ENCODE measurements at places on chromosomes 6 and 20.

DNA sequence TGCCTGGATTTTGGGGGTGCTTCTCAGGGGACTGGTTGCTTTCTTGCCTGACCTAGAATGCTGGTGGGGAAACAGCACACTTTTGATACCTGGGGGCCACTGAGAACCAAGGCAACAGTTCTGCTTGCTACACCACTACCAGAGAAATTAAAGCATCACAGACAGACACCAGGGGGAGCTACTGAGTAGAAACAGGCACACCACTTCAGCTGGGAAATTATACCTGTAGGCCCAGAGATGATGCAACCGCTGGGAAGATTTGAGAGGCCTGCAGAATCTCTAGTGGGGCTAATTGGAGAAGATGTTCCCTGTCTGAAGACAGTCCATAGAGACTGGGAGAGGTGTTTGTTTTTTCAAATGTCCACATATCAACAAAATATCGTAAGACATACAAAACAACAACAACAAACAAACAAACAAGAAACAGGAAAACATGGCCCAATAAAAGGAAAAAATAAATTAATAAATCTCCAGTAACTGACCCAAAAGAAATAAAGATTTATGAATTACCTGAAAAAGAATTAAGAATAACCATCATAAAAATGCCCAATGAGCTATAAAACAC is 129.4 kb upstream of the RIN2 start:
- no peaks in the 10 kb centered on the region for H3K27me3 ChIP-seq
- H3K36me3 ChIP-seq = no peaks in the 10 kb centered on the region
- no peak overlapping the region for H3K4me3 ChIP-seq
- no peak overlapping the region for H3K27ac ChIP-seq
- no peak for DNase-seq
- H3K4me1 ChIP-seq = no peaks in the 10 kb centered on the region

DNA sequence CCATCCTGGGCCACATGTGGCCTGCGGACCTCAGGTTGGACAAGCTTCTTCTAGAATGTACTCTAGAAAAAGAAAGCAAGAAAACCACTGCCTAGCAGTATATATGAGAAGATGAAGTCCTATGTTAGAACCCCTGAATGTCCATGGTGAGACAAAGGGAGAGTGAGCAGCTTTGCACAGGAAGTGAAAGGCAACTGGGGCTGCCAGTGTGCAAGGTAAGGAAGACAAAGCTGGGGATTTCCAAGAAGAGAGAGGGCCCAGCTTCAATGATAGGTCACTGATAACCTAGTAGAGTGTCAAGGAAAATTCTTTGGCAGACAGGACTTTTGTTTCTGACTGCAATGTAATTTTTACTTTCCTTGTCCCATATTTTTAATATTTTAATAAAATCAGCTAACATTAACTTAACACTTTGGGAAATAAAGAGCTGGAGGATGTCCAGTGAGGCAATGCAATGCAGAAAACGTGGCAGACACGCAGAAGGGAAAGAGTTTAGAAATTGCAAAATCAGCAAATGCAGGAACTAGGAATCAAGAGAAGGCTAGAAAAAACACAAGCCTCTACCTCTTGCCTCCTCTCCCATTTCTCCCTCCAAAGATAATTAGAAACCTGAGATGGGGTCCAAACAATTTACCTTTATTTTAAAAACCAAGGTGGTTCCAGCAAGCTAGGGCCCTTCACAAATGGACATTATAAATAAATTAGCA is 47.4 kb downstream of the CYP39A1 start:
- H3K27ac ChIP-seq = no peak overlapping the region
- no peaks in the 10 kb centered on the region for H3K4me1 ChIP-seq
- H3K27me3 ChIP-seq = no peaks in the 10 kb centered on the region
- no peak for DNase-seq

DNA sequence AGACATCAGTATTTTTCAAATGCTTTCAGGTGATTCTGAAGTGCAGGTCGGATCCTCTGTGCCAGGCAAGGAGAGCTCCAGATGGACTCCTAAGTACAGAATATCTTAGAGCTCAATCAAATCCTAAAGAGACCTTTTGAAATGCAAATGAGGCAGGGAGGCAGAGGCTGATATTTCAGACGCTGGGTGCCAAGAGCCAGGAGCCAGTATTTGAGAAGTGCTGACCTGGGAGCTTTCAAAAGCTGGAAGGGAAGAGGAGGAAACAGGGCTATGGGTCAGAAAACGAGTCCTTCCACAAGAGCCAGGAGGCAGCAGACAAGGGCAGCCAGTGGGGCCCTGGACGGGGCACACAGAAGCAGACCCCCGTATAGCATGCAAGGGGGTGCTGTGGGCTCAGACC is 46.1 kb upstream of the DSN1 start:
- no peaks in the 10 kb centered on the region for H3K36me3 ChIP-seq
- no peak overlapping the region for H3K4me3 ChIP-seq

GRCh38 chr20:62805155-62805710 is 598 bp downstream of the OGFR start:
- peak overlapping the region; percentile 85 for H3K27ac ChIP-seq
- no peaks in the 10 kb centered on the region for H3K27me3 ChIP-seq
- peak overlapping the region; percentile 79 for H3K4me3 ChIP-seq

DNA sequence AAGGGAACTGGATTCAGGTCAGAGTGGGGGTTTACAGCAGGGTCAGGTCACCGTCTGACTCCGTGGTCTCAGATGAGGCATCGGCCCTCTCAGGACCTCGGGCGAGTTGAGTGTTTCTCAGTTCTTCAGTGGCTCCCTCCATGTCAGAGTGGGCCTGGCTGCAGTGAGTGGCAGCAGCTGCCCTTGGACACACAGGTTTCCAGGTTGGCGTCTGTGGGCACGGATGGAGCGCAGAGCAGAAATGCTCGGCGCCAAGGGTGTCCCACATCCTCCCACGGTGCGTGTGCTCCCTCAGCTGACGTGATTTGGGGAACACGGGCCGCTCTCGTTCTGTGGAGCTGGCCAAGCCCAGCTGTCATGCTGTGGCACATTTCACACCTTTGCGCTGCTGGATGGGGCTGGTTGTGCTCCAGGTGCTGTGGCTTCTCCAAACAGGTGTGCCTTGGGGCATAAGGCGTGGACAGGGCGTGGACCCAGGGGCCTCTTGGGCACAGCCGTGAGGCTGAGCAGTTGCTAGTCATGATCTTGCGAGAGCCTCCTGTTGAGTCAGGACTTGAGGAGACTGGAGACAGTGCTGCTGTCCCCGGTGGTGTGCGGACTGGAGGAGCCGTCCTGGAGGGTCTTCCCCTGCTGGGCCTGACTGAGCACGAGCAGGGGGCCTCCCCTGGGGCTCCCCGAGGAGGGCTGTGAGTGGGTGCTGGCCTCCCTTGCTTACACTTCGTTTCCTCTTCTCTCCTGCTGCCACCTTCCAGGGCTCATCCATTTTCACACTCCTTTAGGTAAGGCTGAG is 9.5 kb upstream of the DNAJC5 start:
- DNase-seq = no peak
- peaks cover 3% of the 10 kb centered on the region for H3K36me3 ChIP-seq
- no peak overlapping the region for H3K4me3 ChIP-seq
- H3K27ac ChIP-seq = no peak overlapping the region

DNA sequence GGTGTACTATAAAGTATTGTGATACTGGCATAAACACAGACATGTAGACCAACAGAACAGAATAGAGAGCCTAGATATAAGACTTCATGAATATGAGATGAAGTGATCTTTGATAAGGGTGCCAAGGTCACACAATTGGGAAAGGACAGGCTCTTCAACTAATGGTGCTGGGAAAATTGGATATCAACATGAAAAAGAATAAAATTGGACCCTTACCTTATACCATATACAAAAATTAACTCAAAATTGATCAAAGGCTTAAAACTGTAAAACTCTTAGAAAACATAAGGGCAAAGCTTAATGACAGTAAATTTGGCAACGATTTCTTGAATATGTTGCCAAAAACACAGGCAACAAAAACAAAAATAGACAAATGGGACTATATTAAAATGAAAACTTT is 44.8 kb upstream of the TRAM2 start:
- no peaks in the 10 kb centered on the region for H3K27me3 ChIP-seq
- DNase-seq = no peak
- no peaks in the 10 kb centered on the region for H3K36me3 ChIP-seq

GRCh38 chr20:10179574-10180298 is 38.9 kb upstream of the SNAP25 start:
- H3K27ac ChIP-seq = no peak overlapping the region
- DNase-seq = no peak
- H3K27me3 ChIP-seq = no peaks in the 10 kb centered on the region

GRCh38 chr20:24489631-24490260 is 20.3 kb downstream of the SYNDIG1 start:
- no peaks in the 10 kb centered on the region for H3K27me3 ChIP-seq
- H3K4me3 ChIP-seq = no peak overlapping the region
- H3K36me3 ChIP-seq = no peaks in the 10 kb centered on the region

- H3K27ac ChIP-seq = no peak overlapping the region
- H3K4me1 ChIP-seq = peaks cover 3% of the 10 kb centered on the region
- no peaks in the 10 kb centered on the region for H3K27me3 ChIP-seq
- DNase-seq = no peak
- H3K4me3 ChIP-seq = no peak overlapping the region
These were observed 115.9 kb downstream of the FYN start for GRCh38 chr6:111757342-111757741.

Data from ovary (tissue), 10 donors.